CD4-positive, CD25-positive, alpha-beta regulatory T cell (primary cell): ENCODE measurements at places on chromosomes 11 and 22. TPM values are rescaled to one million over a fixed set of nuclear protein-coding genes. Genes with fewer than 3 reads are reported as not detected.

GRCh38 chr22:39374801-39375200, 24.8 kb upstream of the TAB1 start:
- no peak for DNase-seq

GRCh38 chr11:115566180-115566764, 62.1 kb upstream of the CADM1 start:
- DNase-seq: no peak

DNA sequence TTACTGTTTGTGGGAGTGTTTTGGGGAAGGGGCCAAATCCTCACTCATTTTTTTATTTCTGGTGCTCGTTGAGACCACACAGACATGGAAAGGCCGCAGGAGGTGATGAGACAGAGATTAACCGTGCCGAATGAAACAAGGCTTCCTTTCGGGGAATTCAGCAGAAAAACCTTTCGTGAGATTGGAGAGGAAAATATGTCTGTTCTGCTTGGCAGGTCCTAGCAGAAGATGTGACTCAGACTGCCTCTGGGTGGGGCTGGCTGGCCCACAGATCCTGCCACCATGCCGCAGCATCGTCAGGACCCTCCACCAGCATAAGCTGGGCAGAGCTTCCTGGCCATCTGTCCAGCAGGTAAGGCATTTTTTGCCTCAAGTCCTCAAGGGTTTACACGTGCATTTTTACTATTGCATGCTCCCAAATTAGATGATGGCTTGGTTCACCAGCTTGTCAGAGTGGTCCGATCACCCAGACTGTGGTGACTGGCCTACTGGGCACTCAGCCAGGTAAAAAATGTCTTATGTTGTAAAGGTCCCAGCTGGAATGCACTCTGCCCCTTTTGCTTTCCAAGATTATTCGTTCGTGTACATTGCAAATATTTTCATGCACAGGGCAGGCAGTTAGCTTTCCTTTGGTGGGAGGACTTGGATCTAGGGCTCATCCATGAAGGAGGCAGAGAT, 1.5 kb downstream of the DDB2 start:
- peak; percentile 79 for DNase-seq

GRCh38 chr22:37741312-37741795, 44.5 kb downstream of the TRIOBP start:
- DNase-seq: no peak

- DNase-seq: no peak
These were observed 69.9 kb upstream of the WNT11 start for GRCh38 chr11:76276046-76276780.

The PARVA gene
- total RNA-seq: 0.30 TPM

The ADAMTS15 gene
- not detected for total RNA-seq

The OR2AT4 gene
- not detected for total RNA-seq

The LPXN gene
- total RNA-seq: 101 TPM

The INPP5J gene
- not detected for total RNA-seq

The DNAJB13 gene
- total RNA-seq: not detected
